ENCODE measurements at places on chromosomes 16 and 17.
A peak's percentile ranks its signal among the peaks of the same experiment; 100 is the strongest.

GRCh38 chr17:78429618-78429995 lies 51.2 kb downstream of the PGS1 start:
- no peak for DNase-seq

DNA sequence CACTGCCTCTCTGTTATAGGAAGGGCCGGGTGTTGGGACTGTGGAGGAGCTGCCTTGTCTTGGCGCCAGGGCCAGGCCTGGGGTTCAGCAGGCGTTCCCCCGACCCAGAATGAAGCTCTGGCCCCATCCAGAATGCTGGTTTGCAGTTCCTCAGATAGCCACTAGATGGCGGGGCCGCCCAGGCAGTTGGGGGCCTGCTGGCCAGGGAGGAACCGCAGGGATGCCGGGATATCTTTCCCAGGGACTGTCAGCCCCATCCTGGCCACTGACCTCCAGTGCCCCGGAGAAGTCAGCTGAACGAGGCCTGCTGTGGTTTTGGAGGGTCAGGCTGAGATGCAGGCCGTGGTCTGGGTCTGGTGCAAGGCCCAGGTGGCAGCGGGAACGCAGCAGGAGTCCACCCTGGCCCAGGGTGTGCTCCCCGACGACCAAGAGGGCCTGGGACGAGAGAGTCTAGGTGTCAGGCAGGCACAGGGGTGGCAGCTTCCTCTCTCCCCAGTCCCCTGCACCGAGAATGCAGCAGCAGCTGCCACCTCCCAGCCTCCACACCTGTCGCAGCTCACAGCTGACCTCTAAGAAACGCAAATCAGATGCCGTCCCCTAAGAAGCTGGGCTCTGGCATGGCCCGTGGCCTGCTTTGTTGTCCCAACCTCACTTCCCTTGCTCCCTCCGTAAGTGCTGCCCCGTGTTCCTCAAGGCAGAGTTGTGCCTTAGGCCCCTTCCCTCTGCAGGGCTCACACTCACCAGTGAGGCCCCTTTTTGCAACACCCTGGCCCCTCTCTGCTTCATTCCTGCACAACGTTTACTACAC lies 51.2 kb downstream of the RMI2 start:
- DNase-seq, result peak; percentile 9

DNA sequence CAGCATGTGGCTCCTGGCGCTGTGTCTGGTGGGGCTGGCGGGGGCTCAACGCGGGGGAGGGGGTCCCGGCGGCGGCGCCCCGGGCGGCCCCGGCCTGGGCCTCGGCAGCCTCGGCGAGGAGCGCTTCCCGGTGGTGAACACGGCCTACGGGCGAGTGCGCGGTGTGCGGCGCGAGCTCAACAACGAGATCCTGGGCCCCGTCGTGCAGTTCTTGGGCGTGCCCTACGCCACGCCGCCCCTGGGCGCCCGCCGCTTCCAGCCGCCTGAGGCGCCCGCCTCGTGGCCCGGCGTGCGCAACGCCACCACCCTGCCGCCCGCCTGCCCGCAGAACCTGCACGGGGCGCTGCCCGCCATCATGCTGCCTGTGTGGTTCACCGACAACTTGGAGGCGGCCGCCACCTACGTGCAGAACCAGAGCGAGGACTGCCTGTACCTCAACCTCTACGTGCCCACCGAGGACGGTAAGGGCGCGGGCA lies 645 bp downstream of the NLGN2 start:
- DNase-seq, result no peak

GRCh38 chr17:55090079-55090492 lies 121.5 kb downstream of the STXBP4 start:
- DNase-seq, result peak; percentile 16

- no peak for DNase-seq
Observed at GRCh38 chr17:36463916-36464764, 22.3 kb upstream of the ZNHIT3 start.

DNA sequence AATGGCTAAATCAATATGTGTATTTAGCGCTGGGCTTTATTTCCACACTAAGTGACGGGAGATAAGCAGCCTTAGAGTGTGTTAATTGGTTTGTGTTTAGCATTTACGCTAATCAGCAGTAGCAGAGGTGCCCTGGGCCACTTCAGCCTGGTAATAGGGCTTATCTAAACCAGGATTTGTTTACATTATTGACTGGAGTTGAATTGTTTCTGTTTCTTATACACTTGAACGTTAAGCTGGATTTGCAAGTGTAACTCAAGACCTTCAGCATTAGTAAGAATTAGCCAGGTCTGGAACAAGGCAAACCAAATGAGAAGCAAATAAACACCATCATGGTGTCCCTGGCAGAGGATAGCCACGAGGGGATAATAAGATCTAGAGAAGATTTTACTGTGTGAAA lies 313.6 kb downstream of the HS3ST4 start:
- DNase-seq, result no peak

DNA sequence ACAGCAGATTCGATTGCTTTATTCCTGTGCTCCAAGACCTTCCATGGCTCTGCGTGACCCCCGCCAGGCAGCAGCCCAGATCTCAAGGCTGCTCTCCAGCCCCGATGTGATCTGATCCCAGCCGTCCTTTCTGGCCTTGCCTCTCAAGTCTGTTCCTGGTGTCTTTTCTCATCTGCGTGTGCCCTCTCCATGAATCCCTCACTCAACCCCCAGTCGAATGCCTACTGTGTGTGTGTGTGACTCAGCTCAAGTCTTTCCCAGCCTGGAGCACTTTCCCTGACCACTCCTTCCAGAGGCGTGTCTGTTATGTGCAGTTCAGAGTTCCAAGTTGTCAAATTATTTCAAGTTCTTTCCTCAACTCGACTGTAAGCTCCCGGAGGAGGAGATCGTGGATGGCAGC lies 64.0 kb downstream of the MRM1 start:
- no peak for DNase-seq

GRCh38 chr17:73323409-73324159 lies 11.8 kb upstream of the CDC42EP4 start:
- DNase-seq, result no peak

GRCh38 chr17:74524653-74525464 lies 6.4 kb downstream of the CD300LB start:
- no peak for DNase-seq
